ENCODE measurements at places on chromosomes 5 and 9.

DNA sequence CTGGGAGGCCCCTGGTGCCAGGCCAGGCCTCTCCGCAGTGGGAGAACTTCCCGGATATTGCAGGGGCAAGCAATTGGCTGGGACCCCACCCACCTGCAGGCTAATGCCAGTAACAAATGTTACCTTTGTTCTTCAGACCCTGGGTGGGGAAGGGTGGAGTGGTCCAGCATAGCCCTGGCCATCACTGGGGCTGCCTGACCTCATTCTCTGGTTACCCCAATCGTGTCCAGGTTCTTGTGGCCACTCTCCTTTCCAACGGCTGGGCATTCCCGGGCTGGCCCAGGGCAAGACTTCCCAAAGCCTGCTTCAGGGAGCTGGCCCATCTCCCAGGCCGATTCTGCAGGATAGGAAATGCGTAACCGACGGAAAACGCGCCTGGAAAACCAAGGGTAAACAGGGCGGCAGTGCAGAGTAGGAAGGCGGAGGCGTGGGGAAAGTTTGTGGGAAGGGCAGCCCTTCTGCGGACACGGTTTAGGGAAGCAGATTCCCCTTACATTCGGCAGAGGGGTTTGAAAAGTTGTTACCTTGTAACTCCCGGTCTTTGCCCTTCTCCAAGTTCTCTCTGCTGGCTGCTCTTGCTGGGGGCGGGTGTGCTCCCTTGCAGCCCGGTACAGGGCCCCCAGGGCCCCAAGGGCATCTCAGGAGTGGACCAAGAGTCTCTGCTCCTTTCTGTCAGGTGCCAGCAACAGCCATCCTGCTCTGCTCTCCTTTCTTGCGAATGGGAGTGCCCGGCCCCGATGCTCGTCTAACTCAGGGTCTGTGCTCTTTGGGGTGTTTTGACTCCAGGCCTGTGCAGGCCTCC, 3.5 kb downstream of the NRARP start:
- DNase-seq, result no peak

GRCh38 chr9:7176561-7176960, 418.8 kb downstream of the KDM4C start:
- no peak for DNase-seq

- DNase-seq, result no peak
Measured at GRCh38 chr5:92332039-92332438, 948.9 kb upstream of the ARRDC3 start.

- DNase-seq, result no peak
Measured at GRCh38 chr5:66454186-66455078, 141.8 kb upstream of the MAST4 start.

- no peak for DNase-seq
Measured at GRCh38 chr5:89015409-89015808, 132.4 kb upstream of the MEF2C start.

DNA sequence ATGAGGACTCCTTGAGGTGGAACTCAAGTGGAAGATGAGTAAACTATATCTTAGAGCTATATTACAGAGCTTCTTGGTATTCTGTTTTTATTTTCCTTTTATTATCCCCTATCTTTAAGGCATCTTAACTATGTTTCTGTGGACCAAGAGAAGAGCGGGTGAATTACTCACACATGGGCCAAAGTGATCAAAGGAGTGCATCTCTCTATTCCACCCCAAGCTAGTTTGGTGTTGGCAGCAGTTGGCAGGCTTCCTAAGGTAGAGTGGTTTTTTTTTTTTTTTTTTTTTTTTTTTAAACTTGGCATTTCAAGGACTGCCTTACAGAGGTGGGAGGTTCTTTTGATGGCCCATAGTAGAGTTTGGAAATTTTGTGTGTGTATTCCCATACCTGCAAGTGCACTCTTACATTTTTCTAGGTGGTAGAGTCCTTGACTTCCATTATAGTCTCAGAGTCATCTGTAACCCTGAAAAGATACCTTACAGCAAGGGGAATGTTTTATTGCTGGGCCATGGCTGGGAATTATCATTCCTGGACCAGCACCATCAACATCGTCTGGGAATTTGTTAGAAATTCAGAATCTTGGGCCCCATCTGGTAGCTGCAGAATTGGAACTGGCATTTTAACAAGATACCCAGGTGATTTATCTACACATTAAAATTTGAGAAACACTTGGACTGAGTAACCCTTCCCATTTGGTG, 51.0 kb downstream of the ARHGAP26 start:
- no peak for DNase-seq

- DNase-seq, result no peak
Measured at GRCh38 chr9:92760070-92760469, 4.6 kb downstream of the BICD2 start.

DNA sequence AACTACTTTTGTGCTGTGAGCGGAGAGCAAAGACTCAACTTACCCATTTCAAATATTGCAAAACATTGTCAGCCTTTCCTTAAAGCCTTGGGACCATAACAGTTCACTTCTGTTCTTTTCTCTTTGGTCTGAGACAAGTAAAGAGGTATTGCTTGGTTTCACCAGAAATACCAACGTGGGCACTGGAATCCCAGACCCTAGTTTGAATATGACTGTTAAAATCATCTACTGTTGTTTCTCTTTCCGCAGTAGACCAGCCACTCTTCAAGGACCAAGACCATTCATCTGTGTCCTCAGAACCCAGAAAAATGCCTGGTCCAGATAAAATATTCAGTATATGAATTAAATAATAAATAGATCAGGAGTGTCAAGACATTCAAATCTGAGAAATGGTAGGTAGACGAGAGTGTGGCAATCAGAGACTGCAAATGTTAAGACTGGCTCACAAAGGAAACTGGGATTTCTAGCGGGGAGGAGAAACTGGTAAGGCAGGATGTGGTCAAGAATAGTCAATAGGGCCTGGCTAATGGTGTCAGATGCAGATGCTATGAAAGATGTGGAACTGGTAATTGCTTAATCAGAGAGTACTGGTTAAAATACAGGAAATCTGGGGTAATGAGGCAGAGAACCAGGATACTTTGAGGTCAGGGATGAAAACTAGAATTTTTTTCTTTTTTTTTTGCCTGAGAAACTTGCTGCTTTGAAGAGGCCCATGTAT, 82.1 kb upstream of the IL33 start:
- DNase-seq, result no peak

GRCh38 chr5:59790776-59791475, 102.6 kb downstream of the PDE4D start:
- DNase-seq, result no peak

GRCh38 chr5:123286891-123287290, 136.3 kb downstream of the CEP120 start:
- no peak for DNase-seq

DNA sequence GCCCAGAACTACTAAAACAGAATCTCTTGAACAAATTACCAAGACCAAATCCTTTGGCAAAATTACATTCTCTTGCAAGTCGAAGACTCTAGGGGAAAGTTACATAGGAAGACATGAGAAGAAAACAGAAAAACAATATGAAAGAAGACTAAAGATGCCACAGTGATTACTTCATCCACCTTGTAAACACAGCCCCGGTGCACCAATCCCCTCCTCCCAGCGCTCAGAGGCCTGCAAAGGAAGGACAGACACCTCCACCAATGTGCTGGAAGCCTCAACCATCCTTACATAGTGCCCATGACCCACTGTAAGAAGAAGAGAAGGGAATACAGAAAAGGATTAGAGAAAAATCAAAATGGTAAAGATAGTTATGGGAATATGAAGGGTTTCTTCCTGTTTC, 218.5 kb downstream of the SPOCK1 start:
- no peak for DNase-seq

GRCh38 chr5:1820381-1820780, 19.2 kb downstream of the NDUFS6 start:
- no peak for DNase-seq

DNA sequence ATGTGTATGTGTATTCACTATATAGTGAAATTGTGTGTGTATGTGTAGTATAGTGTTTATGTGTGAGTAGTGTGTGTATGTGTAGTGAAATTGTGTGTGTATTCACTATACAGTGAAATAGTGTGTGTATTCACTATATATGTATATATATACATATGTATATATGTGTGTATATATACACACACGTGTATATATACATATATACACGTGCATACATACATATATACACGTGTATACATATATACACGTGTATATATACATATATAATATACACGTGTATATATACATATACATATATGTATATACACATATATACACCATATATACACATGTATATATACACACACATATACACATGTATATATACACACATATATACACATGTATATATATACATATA, 403.6 kb upstream of the TUSC1 start:
- no peak for DNase-seq

DNA sequence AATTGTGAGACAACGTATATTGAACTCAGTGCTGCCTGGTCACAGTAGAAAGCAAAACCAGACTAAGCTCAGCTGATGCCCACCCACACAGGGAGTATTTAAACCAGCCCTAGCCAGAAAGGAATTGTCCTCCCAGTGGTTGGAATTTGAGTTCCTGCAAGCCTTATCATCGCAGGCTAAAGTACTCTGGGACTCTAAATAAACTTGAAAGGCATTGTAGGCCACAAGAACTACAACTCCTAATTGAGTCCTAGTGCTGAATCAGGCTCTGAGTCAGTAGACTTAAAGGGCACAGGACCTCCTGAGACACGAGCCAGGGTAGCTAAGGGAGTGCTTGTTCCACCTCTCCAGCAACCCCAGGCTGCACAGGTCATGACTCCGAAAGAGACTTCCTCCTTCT, 171.4 kb downstream of the MCTP1 start:
- no peak for DNase-seq

DNA sequence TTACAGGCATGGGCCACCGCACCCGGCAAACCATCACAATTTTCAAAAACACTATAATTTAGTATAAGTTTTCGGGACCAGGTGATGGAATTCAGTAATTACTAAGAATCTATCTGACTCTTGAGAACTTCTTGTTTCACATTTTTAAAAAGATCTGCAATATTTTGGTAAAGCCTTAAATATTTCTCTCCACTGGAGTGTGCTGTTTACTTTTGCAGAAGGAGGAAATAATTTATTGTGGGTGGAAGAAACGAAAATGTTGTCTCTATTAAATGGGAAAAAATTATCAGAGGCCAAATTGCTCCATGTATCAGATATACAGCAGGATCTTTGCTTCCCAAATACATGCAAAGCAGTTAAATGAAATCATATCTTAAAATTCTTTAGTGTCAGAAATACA, 566.8 kb upstream of the CYLC2 start:
- DNase-seq, result no peak

- no peak for DNase-seq
Measured at GRCh38 chr9:22129133-22129532, 120.0 kb upstream of the CDKN2B start.

GRCh38 chr5:66417781-66418180, 178.4 kb upstream of the MAST4 start:
- no peak for DNase-seq

DNA sequence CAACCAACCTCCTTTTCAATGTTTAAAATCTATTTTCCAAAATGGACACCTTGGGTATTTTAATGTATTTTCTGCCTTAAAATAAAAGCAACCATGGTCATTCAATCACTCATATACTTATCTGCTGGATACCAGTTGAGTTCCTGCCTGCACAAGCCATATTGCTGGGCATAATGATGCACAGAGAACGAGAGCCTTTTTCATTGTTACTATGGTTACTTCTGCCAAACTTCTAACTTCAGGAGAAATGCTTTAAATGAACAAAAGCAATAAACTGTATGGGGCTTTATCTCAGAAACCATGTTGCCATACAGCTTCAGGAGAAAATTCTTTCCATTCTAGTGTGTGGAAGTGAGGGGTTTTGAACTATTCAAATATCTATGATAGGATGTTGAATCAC, 269.5 kb downstream of the GABRB2 start:
- no peak for DNase-seq

- DNase-seq, result no peak
Measured at GRCh38 chr5:144950996-144951395, 780.3 kb downstream of the KCTD16 start.

DNA sequence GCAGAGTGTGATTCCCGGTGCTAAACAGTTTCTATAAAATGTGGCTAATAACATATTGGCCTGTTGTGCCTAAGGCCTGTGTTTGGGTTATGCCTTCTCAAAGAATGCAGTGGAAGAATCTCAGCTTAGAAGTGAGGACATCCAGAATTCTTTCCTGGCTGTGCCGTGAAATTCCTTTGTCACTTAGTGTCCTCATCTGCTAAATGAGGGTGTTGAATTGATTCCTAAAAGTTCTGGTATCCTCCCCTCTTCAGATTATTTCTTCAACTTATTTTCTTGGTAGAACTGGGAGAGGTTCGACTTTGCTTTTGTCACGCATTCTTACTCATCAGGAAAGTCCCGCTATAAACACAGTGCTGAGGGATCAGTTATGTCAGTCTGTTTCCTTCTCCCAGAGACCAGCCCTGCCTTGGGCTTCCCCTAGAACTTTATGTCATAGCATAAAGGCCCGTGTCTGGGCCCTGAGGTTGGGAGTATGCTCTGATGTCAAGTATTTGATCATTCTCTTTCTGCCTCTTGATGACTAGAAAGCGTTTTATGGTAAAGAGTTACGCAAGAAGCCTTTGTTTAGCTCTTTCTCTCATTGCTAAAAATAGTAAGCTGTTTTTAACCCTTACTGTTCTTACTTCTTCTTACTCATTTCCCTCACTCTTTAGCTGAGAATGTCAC, 29.5 kb downstream of the MTAP start:
- peak; percentile 49 for DNase-seq

GRCh38 chr9:13971415-13971814, 342.5 kb downstream of the NFIB start:
- DNase-seq, result no peak

DNA sequence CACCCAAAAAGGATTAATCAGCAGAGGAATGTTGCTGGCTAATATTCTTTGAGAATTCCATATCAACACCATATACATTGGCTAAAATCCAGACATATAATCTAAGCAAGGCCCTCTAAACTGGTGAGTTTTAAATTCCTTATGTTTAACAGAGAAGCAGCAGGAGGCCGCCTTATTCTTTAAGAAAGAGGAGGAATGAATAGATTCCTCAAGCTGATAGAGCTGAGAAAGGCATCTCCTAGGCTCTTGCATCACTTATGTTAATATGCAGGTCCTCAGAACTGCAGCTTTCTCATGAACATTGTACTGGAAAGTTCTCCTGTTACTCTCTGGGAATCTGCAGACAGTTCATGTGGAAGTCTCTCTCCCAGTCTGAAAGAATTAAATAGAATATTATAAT, 20.1 kb upstream of the SMARCA2 start:
- no peak for DNase-seq

Measured in NK-92 treated with Interleukin-12 subunit alpha and Interleukin-12 subunit beta, amount 100 ng/mL, for 24 hours (cell line).